Cortex of kidney (tissue), 1 donor: ENCODE measurements at places on chromosomes 11 and 22.

- DNase-seq = no peak
Measured at GRCh38 chr11:62880803-62881578, at the start of gene SLC3A2. Gene SLC3A2, plus strand, starts transcription at chr11:62880896. Its CDS starts 128 bp downstream, at chr11:62881024.

DNA sequence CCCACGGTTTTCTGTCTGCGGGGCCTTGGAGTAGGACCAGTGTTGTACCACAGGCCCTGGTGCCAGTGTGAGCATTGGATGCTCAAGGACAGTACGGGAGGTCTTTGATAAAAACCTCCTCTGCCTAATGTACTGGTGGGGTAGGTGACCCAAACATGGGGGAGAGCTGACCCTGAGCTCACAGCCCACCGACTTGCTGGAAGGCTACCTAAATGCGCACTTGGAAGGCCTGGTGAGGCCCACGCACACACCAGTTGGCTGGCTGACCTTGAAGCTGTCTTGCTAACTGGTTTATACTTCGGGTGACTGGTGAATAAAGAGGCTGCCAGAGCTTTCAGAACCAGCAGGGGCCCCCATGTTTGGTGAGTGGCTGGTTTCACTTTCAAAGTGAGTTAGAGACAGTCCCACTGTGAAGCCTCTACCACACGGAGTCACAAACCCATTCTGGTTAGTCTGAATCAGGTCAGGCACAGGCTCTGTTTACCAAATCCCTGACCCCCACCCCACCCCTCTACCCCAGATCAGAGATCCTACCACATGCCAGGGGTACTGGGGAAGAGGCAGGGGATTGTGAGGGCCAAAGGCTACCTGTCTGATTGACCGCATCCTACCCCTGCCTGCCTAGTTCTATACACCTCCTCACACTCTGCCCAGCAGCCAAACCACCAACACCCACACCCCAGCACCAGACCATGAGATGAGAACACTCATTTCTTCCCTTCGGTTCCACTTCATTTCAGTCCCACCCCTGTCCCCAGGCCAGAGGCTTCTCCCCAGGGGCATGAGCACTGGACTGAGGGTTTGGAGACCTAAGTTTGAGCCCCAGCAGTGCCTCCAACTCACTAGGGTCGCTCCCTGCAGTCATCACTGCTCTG, 12.7 kb upstream of the IL2RB start:
- DNase-seq = no peak

GRCh38 chr11:103903621-103904323, 132.7 kb upstream of the DDI1 start:
- no peak for DNase-seq

GRCh38 chr11:126891556-126892217, 108.9 kb downstream of the KIRREL3 start:
- DNase-seq = no peak

DNA sequence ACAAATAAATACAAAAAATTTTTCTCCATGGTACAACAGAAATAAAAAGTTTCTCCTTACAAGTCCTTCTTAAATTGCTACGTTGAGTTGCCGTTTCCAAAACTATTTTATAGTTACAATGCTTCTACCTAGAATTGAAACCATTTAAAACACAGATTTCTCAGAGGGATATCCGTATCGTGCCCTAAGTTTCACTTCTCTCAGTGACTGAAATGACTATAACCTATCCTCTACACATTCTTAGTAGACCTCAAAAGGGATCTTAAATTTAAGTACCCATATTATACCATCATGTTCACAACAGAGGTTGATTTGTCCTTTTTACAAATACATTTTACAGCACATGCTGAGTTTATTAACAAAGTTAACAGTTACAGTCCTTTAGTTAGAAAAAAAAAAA, 44.1 kb downstream of the USP28 start:
- DNase-seq = no peak

- no peak for DNase-seq
Measured at GRCh38 chr11:126359431-126360048, 4.1 kb downstream of the ST3GAL4 start.

- DNase-seq = no peak
Measured at GRCh38 chr22:19495562-19496323, 16.0 kb downstream of the CDC45 start.

GRCh38 chr11:64268025-64268892, 16.2 kb downstream of the BAD start:
- DNase-seq = no peak

- DNase-seq = no peak
Measured at GRCh38 chr22:37806409-37807333, 1.1 kb upstream of the GCAT start.

DNA sequence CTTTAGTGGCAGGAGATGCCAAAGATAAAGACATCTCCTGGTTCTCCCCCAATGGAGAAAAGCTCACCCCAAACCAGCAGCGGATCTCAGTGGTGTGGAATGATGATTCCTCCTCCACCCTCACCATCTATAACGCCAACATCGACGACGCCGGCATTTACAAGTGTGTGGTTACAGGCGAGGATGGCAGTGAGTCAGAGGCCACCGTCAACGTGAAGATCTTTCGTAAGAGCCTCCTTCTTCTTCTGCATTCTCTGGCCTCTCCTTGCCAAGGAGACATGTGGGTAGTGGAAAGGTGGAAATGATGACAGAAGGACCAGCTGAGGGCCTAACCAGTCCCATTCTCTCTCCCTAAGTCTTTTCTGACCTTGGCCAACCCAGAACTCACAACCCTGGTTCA, 110.1 kb upstream of the TTC12 start:
- DNase-seq = no peak
